Activated CD4-positive, alpha-beta T cell treated with anti-CD3 and anti-CD28 coated beads for 36 hours (primary cell): ENCODE measurements at places on chromosomes 5 and 9.

- no peak for DNase-seq
Observed at GRCh38 chr5:172407241-172407691, 47.1 kb downstream of the SH3PXD2B start.

GRCh38 chr5:72938206-72938605 is 17.6 kb upstream of the FCHO2 start:
- DNase-seq = no peak

DNA sequence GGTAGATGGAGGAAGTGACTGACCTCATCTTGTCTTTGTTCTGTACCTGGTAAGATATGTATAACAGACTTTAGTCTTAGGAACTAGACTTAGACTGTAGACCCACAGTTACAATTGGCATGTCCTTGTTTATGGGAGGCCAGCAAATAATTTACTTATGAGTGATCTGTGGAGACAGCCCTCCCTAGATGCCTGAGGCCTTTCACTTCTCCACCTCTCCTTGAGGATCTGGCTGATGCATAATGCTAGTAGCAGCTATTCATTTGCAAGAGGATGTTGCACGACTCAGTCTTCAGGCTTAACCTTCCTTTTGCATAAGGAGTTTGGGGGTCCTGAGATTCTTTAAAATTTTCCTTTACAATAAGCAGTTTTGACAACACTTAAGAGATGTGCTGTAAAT is 100.7 kb downstream of the YTHDC2 start:
- DNase-seq = no peak

- DNase-seq = no peak
Observed at GRCh38 chr5:81842795-81843398, 92.0 kb upstream of the SSBP2 start.

DNA sequence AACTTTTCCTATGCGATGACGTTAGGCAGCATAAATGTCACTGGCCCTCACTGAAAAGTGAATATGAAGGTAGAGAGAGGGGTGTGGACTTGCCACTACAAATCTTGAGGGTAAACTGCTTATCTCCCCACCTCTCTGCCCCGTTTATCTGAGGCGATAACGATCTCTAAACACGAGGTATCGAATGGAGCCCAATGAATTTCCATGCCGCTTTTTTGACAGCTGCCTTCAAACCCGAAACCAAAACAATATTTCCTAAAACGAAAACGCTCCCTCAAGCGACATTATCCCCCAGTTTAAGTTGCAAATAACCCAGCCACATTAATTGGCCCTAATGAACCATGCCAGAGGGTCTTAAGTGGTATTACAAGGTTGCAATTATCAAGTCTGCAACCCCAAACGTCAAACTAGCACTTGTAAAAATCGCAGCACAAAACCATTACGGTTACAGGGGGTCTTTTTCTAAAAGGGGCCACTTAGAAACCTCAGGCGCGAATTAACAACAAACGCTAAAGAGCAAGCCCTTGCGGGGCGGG is 1.4 kb downstream of the NR3C1 start:
- peak; percentile 17 for DNase-seq

DNA sequence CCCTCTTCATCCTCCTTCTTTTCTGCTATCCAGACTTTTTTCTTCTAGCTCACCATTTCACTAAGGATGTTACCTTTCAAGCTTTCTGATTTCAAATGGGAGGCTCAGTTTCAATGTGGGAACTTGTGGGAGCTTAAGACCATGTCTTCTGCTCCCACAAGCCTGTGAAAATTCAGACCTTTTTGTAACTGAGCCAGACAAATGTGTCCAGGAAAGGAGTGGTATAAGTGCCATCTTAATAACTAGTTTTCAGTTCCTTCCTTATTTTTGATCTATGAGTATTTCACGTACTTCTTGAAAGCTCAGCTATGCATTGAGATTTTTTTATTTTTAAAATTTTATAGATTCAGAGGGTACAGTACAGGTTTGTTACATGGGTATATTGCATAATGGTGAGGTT is 4.6 kb upstream of the ERCC6L2 start:
- no peak for DNase-seq

DNA sequence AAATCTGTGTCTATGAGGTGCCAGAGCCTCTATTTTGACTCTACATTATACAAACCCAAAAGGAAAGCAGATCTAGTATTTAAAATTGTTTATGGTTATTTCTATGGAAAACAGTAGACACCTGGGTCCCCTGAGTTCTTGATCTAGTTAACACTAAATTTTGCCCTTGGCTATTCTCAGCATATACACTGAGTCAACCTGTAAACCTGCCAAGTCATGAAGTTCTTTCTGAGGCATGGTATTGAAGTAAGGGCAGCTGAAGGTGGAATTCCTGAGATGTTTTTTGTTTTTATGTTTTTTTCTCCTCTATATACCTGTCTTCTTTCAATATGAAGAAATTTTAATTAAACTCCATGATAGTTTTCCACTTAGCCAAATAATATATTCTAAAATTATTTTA is 120.2 kb downstream of the PDE4D start:
- no peak for DNase-seq

GRCh38 chr9:135053133-135053532 is 34.3 kb upstream of the OLFM1 start:
- DNase-seq = no peak

GRCh38 chr5:163893281-163893680 is 387.9 kb downstream of the MAT2B start:
- DNase-seq = no peak

DNA sequence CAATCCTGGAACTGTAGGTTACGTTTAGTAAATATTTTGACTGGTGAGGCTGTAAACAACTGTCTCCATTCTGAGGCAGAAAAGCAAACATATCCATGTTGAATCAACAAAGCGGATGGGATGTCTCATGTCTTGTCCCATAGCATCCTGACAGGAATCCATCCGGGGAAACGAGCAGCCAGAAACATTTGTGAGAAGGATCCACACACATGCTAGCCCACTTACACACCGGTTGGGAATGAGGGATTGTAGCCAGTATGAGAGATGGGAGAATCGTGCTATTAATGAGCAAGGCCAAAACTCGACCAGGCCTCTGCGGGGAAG is 117.5 kb downstream of the FSTL4 start:
- no peak for DNase-seq

GRCh38 chr5:138240650-138241385 is 27.7 kb upstream of the CDC23 start:
- peak; percentile 28 for DNase-seq

DNA sequence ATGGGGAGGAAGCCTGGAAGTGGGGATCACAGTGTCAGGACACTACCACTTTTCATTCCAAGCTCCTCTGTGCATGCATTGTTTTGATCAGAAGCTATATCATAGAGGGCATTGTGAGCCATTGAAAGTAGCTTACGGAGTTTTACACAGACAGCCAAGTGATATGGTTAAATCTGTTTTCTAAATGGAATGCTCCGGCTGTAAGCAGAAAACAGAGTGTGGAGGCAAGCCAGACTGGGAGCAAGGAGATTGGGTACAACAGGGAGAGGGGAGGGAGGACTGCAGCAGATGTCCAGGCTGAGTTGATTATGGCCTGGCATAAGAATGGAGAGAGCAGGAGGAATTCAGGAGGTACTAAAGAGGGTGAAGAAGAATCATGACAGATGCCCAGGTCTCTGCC is 15.5 kb upstream of the SOWAHA start:
- DNase-seq = no peak

- no peak for DNase-seq
Observed at GRCh38 chr9:133405508-133406438, 12.0 kb downstream of the REXO4 start.

DNA sequence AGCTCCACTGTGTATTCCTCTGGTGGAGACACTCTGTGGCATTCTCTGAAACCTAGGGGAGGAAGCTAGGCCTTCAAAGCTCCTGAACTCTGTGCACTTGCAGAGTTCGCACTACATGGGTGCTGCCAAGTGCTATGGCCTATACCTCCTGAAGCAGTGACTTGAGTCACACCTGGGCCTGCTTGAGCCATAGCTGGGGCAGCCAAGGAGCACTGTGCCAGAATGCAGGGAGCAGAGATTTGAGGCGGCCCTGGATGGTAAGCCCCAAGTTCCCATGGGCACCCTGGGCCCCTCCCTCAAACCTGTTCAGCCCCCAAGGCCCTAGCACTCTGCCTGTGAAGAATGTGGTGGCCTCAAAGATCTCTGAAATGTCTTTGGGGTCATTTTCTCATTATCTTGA is 212.9 kb downstream of the SPATA31A6 start:
- DNase-seq = no peak

GRCh38 chr5:74262544-74263207 is 377.9 kb downstream of the ENC1 start:
- no peak for DNase-seq

GRCh38 chr9:72151104-72151503 is 1.9 kb downstream of the GDA start:
- no peak for DNase-seq

GRCh38 chr5:152686931-152687330 is 281.9 kb upstream of the NMUR2 start:
- DNase-seq = no peak

GRCh38 chr5:30994176-30994575 is 199.3 kb upstream of the CDH6 start:
- no peak for DNase-seq

DNA sequence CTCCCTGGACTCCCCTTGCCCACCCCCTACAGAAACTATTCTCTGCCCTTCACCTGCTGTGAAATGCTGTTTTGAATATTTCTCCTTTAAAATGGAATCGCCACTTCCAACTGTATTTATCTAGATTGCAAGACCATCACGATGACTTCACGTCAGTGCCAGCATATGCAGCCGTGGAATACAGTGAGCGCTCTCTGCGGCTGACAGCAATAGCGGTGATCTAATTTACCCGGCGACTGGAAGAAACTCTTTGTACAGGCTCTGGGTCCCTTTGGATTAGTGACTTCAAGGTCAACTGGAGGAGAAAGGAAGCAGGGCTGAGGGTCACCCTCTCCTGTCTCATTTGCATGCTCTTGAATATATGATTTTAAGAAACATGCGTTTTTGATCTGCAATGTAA is 192.0 kb downstream of the IRX1 start:
- no peak for DNase-seq

GRCh38 chr5:114174837-114175236 is 187.0 kb upstream of the KCNN2 start:
- no peak for DNase-seq

GRCh38 chr5:139904816-139905661 is 109.4 kb downstream of the PSD2 start:
- DNase-seq = no peak

DNA sequence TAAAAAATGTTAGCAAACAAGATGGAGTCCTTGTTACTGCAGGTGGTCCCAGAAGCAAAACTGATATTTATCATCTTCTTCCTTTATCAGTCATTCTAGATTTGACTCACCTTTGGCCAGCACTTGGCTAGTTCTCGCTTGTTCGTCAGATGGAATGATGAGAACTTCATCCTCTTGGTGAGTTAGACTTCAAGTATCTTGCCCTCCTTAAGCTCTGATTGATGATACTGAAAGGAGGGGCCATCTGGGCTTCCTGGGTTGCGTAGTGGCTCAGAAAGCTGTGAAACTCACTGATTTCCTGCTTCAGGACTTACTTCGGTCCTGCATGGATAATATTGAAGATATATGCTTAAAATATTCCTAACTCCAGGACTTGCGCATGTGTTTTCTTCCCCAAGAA is 1248.2 kb upstream of the CDH9 start:
- DNase-seq = no peak

DNA sequence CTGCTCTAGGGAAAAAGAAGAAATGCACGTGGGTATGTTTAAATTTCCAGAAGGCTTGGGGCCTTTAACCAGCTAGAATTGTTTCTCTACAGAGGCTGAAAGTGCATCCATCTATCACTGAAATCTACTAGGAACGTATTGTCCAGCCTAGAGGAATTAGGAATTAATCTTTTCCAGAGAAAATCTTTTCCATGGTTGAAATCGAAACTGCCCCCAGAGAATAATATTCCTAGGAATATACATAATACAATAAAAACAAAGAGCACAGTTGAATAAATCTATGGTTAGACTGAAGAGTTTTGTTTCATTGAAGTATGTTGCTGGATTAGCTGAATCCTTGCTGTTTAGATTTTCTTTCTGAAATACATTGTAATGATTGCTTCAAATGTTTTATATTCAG is 378.5 kb downstream of the PLK2 start:
- no peak for DNase-seq

GRCh38 chr9:93298498-93299417 is 114.8 kb downstream of the WNK2 start:
- no peak for DNase-seq

DNA sequence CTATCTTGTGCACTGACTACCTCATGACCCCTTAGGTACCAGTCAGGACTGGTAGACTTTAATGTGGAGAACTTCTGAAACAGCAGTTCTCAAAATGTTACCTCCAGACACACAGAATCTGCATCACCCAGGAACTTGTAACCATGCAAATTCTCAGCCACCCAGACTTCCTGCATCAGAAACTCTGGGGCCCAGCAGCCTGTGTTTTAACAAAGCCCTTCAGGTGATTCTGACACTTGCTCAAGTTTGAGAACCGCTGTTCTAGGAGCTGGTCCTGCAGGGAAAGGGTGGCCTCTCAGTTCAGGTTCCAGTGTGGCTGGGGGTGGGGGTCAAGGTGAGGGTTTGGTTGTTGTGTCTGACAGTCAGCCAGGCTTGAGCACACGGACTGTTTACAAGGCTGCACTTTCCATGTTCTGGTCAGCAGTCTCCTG is 28.4 kb downstream of the ZFP62 start:
- DNase-seq = peak; percentile 69

DNA sequence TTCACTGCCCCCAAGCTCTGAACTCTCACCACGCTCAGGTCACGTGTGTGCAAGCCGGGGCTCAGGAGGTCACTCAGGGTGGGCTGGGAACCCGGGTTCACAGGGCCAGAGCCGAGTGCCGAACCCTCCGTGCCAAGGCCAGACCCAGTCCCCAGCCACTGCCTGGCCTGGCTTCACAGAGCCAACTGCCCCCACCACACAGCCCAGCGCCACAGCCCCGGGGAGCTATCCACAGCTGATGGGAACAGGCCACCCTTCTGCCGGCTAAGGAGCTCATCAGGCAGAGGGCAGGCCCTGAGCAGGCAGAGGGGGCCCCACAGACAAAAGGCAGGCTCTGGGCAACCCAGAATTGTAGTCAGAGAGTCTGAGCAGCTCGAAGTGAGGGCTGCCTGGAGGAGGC is 117.0 kb downstream of the VAV2 start:
- no peak for DNase-seq

DNA sequence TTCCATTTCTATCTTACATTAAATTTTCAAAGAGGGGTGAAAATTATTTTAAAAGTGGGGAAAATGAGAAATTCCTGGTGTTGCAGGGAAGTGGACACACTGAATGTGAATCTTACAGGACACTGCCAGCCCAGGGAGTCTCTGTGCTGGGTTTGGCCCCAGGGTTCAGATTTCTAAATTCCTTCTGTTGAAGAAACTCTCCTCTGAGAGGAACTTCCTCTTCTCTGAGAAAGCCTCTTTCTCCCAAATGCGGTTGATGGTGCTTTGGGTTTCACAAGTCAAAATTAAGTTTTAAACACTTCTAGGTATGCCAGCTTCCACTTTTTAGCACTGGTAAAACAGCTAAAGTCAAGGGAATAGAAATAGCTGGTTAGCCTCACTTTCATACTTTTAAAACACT is 317.9 kb upstream of the ITGA1 start:
- DNase-seq = no peak

- DNase-seq = no peak
Observed at GRCh38 chr5:65880496-65881072, 45.8 kb upstream of the ERBIN start.

- DNase-seq = peak; percentile 88
Observed at GRCh38 chr9:137029058-137029936, 1.3 kb upstream of the ABCA2 start.

- DNase-seq = no peak
Observed at GRCh38 chr5:171499611-171500010, 80.2 kb downstream of the FGF18 start.

GRCh38 chr9:84151236-84151635 is 170.6 kb downstream of the RMI1 start:
- no peak for DNase-seq

GRCh38 chr9:30058463-30058862 is 2326.0 kb upstream of the ACO1 start:
- DNase-seq = no peak
